AG09319 (cell line): ENCODE measurements at places on chromosomes 12 and 14.

GRCh38 chr12:65278576-65279368 lies at the start of gene MSRB3:
TSS of gene MSRB3 (plus strand) at chr12:65278683. CDS start at chr12:65308580, 29,897 bp downstream.
- DNase-seq, result peak; percentile 59

- DNase-seq, result no peak
These were observed 72.6 kb downstream of the TBX3 start for GRCh38 chr12:114611145-114612018.

DNA sequence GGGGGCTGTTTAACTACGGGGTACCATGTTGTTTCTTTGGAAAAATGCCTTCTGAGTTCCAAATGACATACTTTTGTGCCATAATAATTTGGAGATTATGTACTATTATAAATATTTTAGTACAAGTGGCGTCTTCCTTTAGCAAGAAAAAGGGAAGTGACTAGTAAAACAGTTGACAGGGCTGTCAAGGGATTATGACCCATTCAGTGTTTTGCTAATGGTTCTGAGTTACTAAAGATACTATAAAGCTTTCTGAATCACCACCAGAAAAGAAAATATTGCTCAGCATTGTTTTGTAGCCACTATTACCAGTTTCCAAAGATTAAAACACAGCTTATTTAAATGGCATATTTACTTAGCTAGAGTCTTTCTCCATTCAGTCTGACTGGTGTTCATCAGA lies 334.9 kb downstream of the SNAPC1 start:
- DNase-seq, result no peak

- DNase-seq, result no peak
These were observed 434.3 kb upstream of the TBX3 start for GRCh38 chr12:115118177-115118724.

DNA sequence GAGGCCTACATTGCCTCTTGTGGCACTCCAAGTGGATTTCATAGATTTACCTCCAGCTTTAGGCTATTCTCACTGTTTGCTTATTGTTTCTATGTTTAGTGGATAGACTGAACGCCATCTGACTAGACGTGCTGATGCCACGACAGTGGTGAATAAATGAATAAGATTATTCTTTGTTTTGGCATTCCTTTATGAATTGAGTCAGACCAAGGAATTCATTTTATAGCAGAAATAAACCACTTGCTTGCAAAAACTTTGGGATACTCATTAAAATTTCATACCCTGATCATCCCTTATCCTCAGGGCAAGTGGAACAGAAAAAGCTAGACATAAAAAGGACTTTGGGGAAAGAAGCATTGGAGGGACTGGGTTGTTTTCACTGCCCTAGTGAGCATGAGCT lies 71.7 kb upstream of the FERMT2 start:
- no peak for DNase-seq

DNA sequence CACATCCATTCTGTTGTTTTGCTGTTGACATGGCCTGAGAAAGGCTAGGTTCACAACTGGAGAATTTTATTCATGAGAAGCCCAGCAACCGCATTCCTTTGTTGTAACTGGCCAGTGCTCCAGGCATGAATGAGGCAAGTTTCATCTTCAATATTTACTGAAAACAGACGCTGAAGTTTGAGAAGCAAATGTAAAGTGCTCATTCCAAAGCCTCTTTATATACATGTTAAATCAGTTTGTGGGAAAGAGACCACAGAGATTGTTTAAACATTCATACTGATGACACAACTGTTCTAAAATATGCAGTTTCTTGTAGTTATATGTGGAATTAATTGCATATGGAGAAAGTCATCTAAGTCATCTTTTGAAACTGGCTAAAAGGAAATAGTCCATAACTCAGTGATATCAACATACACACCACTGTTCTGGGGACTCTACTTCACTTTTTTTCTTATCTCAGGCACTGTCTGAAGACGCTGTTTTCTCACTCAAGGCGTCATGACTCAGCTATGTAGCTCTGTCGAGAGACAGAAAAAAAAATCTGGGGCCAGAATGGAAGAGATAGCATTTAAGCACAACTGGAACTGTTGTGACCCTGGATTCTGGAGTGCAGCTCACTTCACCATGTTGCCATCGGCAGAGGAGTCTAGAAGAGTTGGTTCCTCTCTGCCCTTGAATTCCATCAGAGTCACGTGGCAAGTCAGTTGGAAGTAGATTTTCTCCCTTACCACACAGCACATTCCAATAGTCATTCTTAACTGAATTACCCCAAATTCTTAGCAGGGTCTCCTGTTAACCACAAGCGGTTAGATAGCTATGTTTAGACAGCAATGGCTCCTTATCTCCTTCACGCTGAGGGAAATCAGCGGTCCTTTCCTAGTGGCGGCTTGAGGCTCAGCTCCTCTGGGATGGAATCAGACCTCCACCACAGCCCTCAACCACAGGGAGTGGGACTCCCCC lies 258.4 kb upstream of the HMGA2 start:
- peak; percentile 90 for DNase-seq

GRCh38 chr12:118436986-118437385 lies 60.6 kb downstream of the SUDS3 start:
- no peak for DNase-seq

- DNase-seq, result no peak
These were observed 21.2 kb downstream of the GNG2 start for GRCh38 chr14:51881636-51882035.

DNA sequence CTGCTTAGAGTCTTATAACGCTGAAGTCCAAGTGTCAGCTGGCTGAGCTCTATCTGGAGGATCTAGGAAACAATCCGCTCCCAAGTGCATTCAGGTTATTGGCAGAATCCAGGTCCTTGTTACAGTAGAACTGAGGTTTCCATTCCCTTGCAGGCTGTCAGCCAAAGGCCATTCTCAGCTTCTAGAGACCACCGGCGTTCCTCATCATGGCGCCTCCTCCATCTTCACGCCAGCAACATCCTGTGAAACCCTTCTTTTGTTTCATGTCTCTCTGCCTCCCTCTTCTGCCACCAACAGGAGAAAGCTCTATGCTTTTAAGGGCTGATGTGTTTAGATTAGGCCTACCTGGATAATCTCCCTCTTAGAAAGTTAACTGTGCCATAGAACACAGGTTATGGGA lies 133.0 kb upstream of the RASSF8 start:
- no peak for DNase-seq

GRCh38 chr12:11746024-11746771 lies 96.7 kb downstream of the ETV6 start:
- no peak for DNase-seq

GRCh38 chr12:39780913-39781446 lies 161.4 kb upstream of the ABCD2 start:
- DNase-seq, result no peak

DNA sequence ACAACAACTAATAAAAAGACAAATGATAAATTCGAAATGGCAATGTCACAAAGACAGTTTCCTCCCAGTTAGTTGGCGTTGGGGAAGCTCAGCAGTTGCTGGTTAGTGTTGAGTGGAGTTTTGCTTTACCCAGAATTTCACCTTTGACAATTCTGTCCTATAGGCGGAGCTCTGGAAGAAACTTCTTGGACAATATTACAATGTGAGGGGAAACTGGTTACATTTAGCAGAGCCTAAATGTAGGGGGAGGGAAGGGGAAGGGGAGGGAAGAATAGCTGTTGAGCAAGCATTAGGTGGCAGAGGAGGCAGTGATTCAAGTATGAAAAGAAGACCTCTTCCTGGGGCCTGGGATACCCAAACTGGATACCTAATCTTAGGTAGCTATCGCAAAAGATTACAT lies 51.4 kb downstream of the BDKRB1 start:
- no peak for DNase-seq

DNA sequence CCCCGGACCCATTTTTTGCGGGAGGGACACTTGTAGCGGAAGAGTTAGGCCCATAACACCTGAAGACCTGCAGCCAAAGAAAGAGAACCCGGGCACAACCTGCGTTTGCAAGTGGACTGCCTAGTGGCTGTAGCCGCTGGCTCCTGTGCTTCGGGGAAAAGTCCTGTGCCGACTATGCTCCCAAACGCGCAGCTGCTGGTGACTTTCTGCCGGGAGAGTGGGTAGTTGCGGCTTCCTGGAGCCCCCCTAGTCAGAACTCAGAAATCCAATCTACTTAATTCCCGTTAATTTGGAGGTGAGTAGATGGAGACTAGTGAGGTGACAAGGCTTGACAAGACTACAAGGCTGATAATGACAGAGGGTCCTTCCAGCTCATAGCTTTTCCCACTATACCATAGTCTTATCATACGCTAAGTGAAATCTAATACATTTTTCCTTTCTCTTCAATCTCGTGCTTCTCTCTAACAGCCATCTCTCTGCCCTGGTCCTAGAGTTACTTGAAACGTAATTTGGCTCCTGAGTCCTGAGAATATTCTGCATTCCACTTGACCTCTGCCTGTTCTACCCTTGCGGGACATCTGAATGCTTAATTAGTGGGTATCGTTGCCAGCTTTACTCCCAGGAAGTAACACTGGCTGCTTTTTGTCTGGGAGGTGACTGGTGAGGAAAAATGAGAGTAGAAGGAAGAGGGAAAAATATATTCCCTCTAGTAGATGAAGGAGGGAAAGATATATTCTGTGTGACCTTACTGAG lies 556 bp downstream of the MTHFD1 start:
- no peak for DNase-seq

GRCh38 chr14:52248057-52248456 lies 19.4 kb upstream of the PTGDR start:
- no peak for DNase-seq

- no peak for DNase-seq
These were observed 48.4 kb upstream of the TMTC2 start for GRCh38 chr12:82638324-82638723.

- DNase-seq, result no peak
These were observed 168.2 kb downstream of the SUDS3 start for GRCh38 chr12:118544569-118544968.

- DNase-seq, result no peak
These were observed 489.1 kb downstream of the RMST start for GRCh38 chr12:97951717-97952116.

GRCh38 chr12:47904713-47905709 lies at the start of gene VDR:
TSS of gene VDR (minus strand) at chr12:47904994. CDS start at chr12:47879113, 25,881 bp downstream.
- no peak for DNase-seq

DNA sequence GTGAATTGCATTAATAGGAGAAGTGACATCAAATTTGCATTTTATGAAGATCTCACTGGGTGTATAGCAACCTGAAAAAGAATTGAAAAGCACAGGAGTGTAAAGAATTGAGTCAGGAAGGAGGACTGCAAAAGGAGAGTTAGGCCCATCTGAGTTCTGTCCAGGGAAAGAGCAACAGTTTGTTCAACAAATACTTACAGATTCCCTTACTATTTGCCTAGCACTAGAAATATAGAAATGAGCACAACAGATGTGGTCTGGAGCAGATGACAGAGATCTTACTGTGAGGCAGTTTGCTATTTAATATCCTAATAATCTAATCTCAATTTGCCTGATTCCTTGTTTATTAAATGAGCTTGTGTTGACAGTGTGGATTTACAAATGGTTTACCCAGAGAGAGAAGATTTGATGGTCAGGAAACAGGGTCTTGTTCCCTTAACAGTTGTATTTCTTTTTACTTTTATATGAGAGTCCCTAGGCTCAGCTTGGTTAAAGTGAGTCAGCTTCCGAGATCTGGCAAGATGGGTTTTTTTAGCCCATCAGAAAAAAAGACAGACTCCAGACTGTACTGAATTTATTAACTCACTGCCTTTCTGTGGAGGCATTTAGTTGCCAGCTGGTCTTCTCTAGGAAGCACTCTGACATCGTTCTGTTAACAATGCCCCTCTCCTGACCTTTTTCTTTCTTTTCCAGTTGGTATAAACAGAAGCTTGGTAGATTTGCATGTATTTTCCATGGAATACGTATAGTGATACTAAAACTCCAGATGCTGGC lies 229.7 kb downstream of the TTC6 start:
- DNase-seq, result no peak
